Gastrocnemius medialis (tissue), 4 donors: ENCODE measurements at places on chromosomes 2 and 18.
A peak's percentile ranks its signal among the peaks of the same experiment; 100 is the strongest.

- no peak for DNase-seq
Measured at GRCh38 chr2:192091476-192091875, 103.3 kb downstream of the TMEFF2 start.

GRCh38 chr2:112006076-112006410 lies 49.0 kb upstream of the TMEM87B start:
- DNase-seq, result no peak

- DNase-seq, result no peak
Measured at GRCh38 chr2:171670655-171671054, 16.6 kb upstream of the DYNC1I2 start.

- DNase-seq, result no peak
Measured at GRCh38 chr18:55427951-55428350, 160.0 kb downstream of the TCF4 start.

DNA sequence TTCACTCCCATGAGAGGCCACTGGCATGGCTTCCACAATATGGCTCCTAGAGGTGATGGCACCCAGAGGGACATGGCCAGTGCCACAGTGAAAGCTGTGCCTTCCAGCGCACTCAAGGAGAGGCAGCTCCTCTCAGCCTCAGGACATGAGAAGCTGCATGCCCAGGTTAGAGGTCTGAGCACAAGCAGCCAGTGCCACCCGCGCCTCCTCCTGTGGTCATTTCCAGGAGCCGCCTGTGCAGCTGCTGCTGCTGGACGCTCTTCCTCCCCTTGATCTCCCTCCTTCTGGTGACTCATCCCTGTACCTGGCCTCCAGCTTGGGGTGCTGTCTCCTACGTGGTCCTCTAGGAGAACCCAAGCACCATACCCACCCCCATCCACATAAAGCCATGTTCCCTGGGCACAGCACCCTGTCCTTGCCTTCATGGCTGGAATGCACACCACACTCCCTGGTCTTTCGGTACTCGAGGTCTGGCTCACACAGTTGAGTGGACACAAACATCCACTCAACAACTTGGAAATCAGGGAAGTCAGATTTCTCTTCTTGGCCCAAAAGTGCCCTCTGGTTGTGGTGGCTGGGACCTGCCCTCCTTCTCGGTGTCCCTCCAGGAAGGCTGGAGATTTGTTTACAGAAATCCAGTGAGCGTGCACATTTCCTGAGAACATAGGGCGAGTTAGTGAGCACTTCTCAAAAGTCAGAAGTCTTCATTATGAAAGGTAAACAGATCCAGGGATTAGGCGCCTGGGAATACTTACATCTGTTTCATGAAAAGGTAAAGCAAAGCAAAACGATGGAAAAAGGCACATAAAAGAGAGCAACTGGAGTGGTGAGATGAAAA lies 96.7 kb downstream of the EIPR1 start:
- DNase-seq, result no peak

- DNase-seq, result no peak
Measured at GRCh38 chr2:65800998-65801397, 368.6 kb upstream of the SPRED2 start.

DNA sequence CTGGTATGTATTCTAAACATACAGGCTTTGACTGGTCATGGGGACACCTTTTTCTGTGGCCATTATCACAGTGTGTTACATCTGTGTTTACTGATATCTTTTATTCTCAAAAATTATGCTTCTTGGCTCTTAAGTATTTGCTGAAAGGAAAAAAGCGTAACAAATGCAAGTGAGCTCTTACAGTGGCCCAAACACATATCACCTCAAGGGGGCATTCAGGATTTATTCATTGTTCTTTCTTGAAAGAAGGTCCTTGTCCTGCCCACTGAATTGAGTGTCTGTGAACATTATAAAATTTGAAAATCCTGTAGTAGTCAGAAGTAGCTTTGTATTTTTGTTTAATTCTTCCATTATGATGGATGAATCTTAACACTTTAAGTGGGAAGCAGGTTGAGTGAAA lies 454.5 kb downstream of the XIRP2 start:
- no peak for DNase-seq

- no peak for DNase-seq
Measured at GRCh38 chr2:44817673-44818335, 123.7 kb upstream of the SIX3 start.

DNA sequence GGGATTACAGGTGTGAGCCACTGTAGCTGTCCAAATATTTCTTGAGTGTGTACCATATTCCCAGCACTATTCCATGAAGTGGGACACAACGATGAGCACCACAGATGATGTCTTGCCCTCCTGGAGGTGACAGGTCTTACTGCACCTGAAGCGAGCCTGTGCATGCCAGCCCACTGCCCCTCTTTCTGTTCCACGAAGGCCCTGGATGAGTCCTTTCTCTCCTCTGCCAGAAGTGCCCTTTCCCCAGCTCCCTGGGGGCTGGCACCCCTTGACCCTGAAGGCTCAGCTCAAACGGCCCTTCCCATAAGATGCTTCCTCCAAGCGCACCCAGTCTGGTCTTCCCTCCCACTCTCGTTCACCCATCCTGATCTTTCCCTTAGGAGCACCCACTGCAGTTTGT lies 5.5 kb downstream of the ATP6V1B1 start:
- DNase-seq, result no peak

DNA sequence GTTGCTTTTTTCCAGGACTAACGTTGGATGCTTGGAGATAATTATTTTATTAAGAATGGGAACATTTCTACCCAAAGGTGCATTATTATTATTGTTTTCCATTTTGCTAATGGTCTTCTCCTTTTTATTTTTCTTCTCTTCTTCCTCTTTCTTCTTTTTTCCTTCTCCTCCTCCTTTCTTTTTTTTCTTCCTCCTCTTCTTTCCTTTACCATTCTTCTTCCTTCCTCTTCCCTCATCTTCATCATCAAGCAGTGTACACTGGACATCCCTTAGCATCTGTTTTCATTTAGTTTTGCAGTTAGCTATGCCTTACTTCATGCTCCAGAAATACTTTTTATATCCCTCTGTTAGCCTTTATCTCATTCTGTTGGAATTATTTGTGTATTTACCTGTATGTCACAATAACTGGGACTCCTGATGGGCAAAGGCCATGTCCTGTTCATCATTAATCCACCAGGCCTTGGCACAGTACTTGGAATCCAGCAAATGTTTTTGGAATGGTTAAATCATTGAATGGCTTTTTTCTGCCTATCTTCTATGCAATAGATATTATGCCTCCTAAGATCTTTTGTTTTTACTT lies 162.7 kb downstream of the CAMKMT start:
- DNase-seq, result no peak

DNA sequence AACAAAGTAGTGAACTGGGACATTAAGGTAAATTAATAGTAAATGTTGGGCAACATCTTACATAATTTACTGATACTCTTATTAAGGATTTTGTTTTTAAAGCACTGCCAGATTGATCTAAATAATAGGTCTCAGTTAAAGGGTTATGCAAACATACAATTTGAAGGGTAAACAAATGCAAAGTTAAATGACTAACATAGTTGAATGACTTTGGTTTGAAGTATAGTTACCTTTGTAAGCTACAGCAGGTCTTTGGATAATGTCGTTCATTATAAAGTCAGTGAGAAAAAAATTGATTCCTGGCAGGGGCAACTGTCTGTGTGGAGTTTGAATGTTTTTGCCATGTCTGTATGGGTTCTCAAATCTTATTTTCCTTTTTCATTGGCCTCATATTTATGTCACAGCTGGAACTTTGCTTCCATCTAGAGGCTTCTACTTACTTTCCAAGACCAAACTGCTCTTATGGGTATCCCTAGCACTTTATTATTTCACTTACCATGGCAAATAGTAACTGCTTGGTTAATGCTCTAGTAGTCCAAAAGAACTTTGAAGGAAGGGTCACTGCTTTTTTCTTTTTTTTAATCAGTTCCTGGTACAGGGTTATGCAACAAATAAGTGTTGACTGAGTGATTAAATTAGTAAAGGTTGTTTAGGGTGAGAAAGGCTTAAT lies 107.8 kb downstream of the NBEAL1 start:
- DNase-seq, result no peak

GRCh38 chr2:13135369-13135768 lies 418.6 kb downstream of the TRIB2 start:
- no peak for DNase-seq

- peak; percentile 53 for DNase-seq
Measured at GRCh38 chr2:240437861-240438809, 2.7 kb downstream of the GPC1 start.

- no peak for DNase-seq
Measured at GRCh38 chr18:59560556-59560955, 136.7 kb downstream of the CCBE1 start.

DNA sequence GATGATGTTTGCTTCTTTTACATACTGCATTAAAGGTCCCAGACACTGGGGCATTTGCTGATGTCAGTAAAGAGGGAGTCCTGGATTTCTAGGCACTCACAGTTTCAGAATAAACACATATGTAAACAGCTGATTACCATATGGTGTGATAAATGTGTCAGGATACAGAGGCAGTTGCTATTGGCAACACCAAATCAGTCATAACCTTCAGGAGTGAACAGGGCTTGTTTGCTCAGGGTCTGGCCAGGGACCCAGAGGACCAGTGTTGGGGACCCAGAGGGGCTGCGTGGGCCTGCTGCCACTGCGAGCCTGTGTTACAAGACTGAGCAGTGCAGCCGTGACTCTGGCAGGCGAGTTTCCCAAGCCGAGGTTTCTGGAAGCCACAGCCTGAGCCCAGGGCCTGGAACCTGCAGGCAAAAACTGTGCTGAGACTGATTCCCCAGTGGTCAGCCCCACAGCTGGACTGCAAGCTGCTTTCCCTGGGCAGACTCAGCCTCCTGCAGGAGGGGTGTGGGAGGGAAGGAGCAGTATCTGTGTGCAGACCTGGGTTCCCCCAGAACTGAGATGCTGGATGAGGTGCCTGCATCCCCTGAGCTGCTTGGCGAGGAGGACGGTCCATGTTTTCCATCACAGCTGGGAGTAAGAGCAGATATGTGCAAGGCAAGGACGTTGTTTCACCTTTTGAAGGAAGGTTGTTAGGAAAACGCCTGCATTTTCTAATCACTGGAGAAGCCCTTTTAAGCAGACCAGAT lies 23.6 kb downstream of the ASAP2 start:
- no peak for DNase-seq

GRCh38 chr2:159411460-159411859 lies 125.0 kb upstream of the WDSUB1 start:
- DNase-seq, result no peak

DNA sequence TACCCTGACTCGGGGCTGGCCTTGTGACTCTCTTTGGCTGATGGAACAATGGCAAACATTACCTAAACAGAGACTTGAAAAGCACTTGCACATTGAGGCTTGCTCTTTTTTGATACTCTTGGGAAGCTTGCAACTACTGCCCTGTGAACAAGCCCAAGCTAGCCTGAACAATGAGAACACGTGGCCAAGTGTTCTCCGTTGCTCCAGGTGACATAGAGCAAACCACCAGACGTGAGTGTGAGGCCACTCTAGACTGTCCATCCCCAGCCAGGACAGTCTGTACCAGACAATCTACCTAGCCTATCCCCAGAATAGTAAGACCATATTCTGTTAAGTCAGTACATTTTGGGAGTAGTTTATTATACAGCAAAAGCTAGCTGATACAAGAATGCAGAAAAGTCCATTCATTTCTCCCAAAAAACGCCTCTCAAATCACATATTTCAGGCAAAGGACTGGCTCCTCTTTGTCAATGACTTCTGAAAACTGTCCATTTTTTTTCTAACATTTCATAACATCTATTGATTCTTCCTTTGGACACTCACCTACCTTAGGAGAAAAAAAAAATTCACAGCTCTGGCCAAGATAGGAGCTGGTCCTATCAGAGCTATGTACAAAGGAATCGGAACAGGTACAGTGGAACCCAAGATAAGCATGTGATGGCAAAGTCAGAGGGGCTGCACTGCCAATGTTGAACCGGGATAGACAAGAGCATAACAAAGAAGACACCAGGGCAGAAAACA lies 142.1 kb upstream of the PKDCC start:
- DNase-seq, result no peak

GRCh38 chr2:45860136-45861121 lies 209.0 kb downstream of the PRKCE start:
- DNase-seq, result no peak

GRCh38 chr2:183125659-183126341 lies 1.6 kb downstream of the NUP35 start:
- DNase-seq, result no peak
